ENCODE measurements at places on chromosomes 7 and 10.

GRCh38 chr10:70544431-70545340, 57.9 kb downstream of the PRF1 start:
- DNase-seq: no peak

DNA sequence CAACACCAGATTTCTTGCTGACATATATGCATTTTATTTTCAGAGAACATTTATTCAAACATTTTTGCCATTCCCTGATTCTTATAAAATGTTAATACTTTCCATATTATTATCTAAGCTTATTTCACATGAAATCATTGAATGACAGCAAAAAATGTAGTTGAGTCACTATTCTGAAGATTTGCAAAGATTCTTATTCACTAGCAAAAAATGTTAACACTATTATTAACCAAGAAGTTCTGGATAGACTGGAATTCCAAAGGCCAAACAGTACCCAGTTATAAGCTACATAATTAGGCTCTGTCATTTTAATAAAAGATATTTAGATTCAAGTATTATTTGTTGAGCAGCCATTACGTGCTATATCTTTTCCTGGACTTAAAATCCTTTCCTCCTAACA, 4.3 kb downstream of the GSTO2 start:
- no peak for DNase-seq

DNA sequence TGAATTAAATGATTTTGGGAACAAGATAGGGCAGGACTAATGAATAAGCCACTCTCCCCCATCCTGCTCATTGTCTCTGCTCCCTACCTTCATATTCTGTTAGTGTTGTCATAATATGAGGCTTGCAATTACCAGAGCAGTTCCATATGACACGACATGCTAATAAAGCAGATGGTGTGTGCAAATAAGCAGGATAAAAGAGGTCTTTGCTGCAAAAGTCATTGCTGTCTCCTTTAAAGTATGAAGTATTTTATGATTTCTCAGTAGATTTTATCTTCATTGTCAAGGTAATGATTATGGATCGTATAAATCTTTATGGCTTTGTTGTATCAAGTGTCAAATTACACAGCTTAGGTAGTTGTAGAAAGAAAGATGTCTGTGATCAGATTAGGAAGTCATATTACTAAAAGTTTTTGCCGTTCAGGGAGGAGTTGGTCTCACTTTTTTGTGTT, 114.8 kb downstream of the SDK1 start:
- no peak for DNase-seq

DNA sequence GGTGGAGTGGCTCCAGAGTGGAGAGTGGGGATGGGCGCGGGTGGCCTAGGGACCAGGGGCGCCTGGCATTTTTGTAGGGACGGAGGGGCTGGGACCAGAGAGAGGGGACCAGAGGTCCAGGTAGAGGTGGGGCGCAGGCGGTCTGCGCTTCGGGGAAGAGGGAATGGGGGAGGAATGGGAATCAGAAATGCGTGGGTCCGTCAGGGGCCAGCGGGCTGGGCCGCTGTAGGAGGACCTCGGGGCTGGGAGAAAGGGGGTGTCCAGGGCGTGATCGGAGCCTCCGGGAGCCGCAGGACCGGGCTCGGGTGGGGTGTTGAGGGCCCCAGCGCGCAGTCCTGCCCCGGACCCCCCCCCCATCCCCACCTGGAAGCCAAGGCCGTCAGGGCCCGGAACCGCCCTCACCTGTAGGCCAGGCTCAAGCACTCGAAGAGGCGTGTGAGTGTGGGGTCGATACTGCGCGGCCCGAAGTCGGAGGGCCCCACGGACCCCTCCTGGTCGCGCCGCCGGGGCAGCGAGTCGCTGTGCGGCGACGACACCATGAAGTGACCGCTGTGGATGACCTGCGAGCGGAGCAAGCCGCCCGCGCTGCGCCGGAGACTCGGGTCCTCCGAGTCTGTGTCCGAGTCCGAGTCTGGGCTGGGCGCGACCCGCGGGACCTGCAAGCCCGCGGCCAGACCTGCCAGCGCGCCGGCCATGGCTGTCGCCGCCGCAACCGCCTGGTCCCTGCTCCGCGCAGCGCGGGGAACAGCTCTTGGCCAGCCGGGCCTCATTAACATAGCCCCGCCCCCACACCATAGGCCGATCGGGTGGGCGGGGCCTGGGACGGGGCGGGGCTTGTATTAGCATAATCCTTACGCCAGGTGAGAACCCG, at the start of gene MLXIPL:
TSS of gene MLXIPL (minus strand) at position 725 of the 871 bp plus-strand sequence. CDS start at position 695, 30 bp downstream.
- DNase-seq: peak; percentile 29

DNA sequence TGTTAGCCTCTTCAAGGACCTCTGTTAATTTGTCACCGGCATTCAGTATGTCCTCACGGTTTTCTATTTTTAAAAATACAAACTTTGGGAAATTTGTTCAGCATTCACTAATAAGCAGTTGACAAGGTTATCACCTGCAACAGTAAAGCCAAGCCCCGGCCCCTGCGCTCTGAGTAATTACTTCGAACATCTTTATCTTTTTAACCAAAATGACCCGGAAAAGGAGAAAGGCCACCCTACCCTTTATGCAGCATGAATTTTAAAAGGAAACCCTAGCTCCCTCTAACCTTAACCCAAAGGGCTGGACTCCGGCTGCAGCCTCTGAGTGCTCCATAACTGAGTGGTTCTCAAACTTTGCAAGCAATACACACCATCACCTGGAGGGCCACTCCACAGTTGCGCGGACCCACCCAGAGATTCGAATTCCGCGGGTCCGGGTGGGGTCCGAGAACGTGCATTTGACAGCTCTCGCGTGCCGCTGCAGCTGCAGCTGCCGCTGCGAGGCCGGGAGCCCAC, 940 bp downstream of the NSMCE4A start:
- no peak for DNase-seq

DNA sequence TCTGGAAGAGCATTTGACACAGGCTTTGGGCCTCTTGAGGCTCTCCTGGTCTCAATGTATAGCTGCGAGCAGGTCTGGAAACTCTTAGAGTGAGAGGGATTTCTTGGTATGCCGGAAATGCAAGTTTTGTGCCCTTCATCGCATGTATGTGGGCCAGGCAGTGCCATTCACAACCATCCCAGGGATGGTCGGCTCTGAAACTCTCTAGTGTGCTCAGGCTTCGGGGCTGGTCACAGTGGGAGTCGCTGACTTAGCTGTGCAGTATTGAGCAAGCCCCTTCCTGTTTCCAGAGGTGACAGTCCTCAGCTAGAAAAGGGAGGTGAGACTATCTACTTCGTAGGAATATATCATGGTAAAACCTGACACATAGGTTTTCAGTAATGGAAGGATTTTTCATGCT, 2.0 kb upstream of the AOAH start:
- no peak for DNase-seq

GRCh38 chr10:74077416-74077815, 73.2 kb downstream of the AP3M1 start:
- no peak for DNase-seq

- DNase-seq: no peak
These were observed 251.2 kb upstream of the RHOBTB1 start for GRCh38 chr10:61195211-61195610.

DNA sequence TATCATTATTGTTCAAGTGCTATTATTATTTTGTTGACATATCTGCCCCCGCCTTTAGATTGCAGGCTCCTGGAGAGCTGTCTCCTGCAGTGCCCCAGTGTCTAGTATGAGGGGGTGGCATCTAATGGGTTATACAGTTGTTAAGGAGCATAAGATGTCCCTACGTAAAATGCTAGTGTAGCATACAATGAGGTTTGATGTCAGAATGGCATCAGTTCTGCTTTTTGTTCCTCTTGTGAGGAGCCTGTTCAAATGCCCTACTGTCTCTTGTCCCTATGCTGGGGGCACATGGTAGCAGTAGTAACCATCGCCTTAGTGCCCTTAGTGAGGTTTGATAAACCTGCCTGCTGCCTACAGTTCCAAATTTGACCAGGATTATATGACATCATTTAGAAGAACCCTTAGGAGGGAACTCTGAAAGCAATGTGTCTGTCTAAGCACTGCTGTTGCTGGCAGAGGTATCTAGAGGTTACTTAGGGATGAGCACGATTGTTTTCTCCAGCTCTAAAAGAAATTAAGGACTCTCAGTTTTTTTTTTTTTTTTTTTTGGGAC, 9.7 kb downstream of the CREM start:
- no peak for DNase-seq

GRCh38 chr7:1086588-1087464, 1.1 kb upstream of the GPER1 start:
- peak; percentile 54 for DNase-seq

- DNase-seq: no peak
These were observed 161.0 kb downstream of the SKIDA1 start for GRCh38 chr10:21364196-21365114.

DNA sequence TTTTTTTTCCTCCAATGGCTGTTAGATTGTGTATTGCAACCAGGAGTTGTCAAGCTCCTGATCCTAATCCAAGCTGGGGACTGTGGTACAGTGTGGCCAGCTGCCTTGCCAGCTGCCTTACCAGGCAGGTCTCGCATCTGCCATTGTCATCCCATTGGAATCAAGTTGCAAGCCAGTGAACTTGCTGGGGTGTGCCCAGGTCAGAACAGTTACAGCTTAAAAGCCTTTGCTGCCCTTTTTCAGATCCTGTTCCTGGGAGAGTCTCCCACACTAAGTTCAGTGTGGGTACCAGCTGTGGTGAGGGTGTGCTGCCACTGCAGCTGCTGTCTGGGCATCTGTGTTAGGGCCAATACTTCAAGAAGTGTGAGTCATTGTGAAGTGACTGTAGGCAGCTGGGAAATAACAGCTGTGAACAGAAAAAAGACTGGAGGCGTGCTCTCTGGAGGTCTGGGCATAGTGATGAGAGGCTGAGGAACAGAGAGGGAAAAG, 72.8 kb downstream of the CCNY start:
- DNase-seq: no peak

DNA sequence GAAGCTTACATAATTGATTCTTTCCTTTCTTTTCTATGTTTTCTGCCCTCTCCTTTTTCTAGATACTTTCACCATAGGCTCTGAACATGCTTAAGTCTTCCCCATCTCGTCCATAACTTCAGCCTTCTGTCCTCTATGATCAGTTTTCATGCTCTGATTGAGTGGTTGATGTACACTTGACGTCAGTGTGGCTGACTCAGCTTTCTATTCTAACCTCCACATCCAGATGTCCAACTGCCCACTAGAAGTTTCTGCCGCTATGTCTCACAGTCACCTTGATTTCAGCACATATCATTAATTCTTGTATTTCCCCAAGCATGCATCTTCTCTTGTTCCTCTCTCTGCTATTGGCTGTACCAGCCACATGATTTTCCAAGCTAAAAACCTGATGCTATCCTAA, 15.0 kb downstream of the CDK14 start:
- no peak for DNase-seq

DNA sequence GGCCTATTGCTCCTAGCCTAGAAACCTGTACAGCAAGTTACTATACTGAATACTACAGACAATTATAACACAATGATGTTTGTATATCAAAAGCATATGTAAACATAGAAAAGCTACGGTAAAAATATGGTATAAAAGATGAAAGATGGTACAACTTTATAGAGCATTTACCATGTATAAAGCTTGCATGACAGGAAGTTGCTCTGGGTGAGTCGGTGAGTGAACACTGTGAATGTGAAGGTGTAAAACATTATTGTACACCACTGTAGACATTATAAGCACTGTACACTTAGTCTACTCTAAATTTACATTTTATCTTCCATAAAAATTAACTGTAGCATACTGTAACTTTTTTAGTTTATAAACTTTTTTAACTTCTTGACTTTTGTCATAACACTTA, 674.3 kb upstream of the ZWINT start:
- no peak for DNase-seq

- DNase-seq: no peak
These were observed 650.8 kb downstream of the LRMDA start for GRCh38 chr10:76082232-76082631.

GRCh38 chr7:28484606-28484935, 72.3 kb downstream of the CREB5 start:
- DNase-seq: no peak

- DNase-seq: no peak
These were observed 20.4 kb upstream of the ECHDC3 start for GRCh38 chr10:11721806-11722205.

GRCh38 chr7:115352375-115352774, 430.5 kb downstream of the MDFIC start:
- DNase-seq: no peak

DNA sequence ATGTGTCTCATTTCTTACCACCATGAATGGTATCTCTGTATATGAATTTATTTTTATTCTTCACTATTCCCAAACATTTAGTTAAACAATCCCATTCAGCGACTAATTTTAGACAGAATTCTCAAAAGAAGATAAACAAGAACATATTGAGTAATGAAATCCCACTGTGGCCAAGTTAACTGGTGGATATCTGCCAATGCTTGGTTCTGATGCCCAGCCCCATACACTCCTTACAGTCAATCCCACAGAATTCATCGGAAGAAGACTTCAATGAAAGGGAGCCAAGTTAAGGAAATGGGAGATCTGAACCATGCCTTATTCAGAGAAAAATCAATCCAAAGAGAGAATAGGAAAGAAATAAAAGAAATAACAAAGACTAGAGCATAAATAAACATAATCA, 518.0 kb downstream of the XPNPEP1 start:
- DNase-seq: no peak

- DNase-seq: no peak
These were observed 961.5 kb downstream of the KCNMA1 start for GRCh38 chr10:76675951-76676587.

GRCh38 chr7:158283016-158283974, 304.3 kb downstream of the PTPRN2 start:
- no peak for DNase-seq

DNA sequence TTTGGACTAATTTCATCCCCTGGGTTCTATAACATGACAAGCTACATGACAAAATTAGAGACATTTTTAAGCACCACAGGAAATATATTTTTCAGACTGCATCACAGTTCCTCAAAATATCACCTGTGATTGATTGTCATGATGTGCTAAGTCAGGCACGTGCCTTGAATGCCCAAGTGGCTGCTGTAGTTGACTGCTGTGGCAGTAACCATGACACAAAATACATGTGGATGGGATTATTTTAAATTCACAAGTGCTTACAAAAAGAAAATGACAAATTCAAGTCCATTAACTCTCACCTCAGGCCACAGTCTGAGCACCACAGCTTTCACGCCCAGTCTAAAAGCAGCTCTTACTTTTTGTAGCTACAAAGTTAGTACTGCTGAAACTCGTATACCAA, 45.5 kb downstream of the TNPO3 start:
- DNase-seq: no peak

DNA sequence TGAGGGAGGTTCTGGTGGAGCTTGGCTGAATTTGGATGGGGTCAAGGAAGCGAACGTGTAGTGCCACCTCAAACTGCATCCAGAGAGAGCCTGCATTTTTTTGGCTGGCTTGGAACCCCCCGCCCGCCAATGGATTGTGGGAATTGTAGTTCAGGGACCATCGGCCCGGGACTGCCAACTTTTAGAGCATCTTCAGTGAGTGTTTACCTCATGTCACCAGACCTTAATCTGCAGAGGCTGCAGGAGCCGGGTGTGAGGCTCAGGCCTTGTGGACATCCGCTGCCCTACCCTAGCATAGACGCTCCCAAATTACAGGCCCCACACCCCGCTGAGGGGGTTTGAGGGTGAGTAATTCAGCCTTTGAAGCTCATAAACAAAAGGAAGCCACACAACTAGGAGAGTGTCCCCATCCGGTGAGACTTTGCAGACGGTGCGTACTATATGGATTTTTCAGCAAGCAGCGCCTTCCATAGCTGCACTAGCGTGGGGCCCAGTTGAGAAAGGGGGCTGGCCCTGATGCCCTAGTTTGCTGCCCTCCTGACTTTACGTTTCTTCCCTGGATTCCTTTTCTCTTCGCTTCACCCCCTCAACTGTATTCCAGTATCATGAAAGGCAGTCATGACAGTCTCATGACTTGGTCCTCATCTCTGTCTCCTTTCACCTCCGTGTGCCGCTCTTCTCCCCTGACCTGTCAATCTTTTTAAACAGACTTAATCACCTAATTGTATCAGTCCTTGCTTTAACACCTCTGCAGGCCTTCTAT, 717 bp downstream of the CNPY4 start:
- DNase-seq: peak; percentile 76
